ENCODE measurements at places on chromosomes 5 and 9. TPM values are rescaled to one million over a fixed set of nuclear protein-coding genes. Genes with fewer than 3 reads are reported as not detected.

CARD9 gene
- total RNA-seq: 1.4 TPM

SGCD gene
- total RNA-seq: not detected

ACOT12 gene
- not detected for total RNA-seq

PDE8B gene
- total RNA-seq: not detected

ARL14EPL gene
- not detected for total RNA-seq

ACSL6 gene
- 6.0 TPM for total RNA-seq

MZB1 gene
- 24.0 TPM for total RNA-seq

IL31RA gene
- total RNA-seq: 0.21 TPM

Measured in activated CD4-positive, alpha-beta memory T cell treated with anti-CD3 and anti-CD28 coated beads for 36 hours (primary cell).